ENCODE measurements at places on chromosomes 12 and 14.

DNA sequence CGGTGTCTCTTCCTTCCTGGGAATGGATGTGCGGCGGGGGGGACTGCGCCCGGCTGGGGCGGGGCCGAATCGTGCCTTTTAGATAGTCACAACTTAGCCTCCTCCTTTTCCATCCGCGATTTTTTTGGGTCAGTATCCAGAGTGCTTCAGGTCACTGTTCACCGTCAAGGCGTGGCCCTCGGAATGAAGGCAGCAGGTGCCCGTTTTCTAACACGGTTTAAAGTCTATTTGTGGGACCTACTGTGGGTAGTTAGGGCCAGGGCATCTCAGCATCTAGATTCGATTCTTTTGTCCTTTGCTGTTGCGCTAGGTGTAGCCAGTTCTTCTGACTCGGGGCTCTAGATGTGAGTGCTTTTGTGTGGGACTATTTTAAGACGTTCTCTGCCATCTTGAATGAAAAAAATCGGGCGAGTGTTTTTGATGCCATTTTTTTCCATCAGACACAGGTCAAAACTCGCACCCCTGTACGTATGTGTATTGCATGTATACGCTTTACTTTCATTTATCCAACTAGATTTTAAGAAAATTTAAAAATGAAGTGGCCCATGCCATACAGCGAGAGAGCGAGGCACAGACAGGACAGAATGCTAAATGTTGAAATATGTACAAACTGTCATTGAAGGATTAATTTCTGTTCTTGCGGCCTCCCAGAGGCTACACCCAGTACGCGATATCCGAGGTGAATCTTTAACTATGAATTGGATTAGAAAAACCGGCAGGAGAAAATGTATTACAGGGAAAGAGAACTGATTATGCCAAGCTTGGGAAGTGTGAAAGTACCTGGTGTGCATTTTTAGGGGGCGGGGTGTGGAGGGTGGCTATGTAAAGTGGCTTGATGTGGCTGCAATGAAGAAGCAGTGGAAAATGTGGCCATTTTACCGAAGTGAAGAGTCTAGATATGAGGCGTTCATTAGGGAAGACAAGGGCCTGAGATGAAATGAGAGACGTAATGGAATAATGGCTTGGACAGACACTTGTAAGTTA lies 835 bp downstream of the VEZT start:
- DNase-seq, result peak; percentile 72

- no peak for DNase-seq
Measured at GRCh38 chr12:108190529-108190928, 61.4 kb downstream of the WSCD2 start.

DNA sequence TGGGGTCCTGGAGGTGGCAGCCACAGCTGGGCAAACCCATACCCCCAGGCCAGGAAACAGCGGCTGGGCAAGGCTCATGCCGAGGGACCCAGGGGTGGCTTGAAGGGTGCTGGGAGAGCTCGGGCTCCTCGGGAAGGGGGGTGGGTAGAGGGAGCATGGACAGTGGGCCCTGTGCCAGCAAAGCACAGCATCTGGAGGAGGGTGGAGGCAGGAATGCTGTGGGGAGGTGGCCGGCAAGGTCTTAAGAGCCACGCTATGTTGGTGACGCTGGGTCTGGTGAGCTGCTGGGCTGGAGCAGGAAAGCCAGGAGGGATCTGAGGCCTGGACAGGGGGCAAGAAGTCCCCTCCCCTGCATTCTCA lies 48.2 kb upstream of the DLK1 start:
- peak; percentile 38 for DNase-seq

DNA sequence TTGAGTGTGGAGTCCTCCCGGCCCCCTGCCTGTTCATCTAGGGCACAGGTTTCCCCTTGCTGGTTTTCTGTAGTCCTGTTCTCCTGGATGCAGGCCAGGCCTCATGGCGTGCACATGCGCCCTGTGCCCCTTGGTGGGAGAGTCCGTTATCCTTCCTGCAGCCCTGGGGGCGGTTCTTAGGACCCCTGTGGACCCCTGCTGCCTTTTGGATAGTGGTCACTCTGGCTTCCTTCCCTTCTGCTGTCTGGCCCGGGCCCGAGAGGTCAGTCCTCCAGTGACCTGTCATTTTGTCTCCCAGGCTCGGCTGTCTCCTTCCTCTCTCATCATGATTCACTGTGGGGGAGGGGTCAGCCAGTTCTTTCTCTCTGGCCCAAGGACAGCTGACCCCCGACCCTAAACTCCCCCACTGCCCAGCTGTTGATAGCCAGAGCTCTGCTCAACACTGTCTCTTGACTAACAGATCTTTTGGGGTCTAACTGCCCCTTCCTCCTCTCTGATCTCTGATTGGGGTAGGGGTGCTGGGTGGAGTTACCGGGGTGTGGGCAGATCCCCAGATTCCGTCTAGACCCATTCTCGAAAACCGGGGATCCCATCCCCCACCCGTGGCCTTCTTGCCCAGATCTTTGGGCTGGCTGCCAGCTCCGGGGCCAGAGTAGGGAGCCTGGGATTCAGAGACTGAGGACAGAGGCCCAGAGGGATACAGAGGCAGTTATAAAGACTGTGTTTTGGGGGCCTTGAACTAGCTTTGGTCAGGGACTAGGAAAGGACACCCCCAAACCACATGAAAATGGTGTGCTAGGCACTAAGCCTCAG lies 7.0 kb downstream of the CCND2 start:
- DNase-seq, result no peak

GRCh38 chr14:55301437-55302121 lies 30.4 kb downstream of the FBXO34 start:
- peak; percentile 95 for DNase-seq

GRCh38 chr12:19404242-19404880 lies 34.9 kb upstream of the AEBP2 start:
- no peak for DNase-seq

DNA sequence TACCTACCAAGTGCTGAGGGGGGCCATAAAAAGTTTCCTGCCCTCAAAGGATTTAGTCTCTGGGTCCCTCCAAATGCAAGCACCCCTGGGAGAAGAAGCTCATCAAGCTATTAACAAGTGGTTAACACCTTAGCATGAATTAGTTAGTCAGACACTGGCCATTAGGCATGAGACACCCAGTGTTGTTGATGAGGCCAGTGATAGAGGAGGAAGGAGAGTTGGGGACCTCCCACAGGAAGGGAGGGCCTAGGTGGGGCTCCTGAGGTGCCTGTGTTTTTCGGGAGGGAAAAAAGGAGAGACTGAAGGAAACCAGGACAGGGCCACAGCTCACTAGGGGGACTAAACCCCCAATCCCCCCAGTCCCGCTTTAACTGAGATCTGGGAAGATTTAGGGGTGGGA lies 4.5 kb upstream of the KRT71 start:
- no peak for DNase-seq

- no peak for DNase-seq
Measured at GRCh38 chr14:98591161-98591560, 680.8 kb downstream of the BCL11B start.

DNA sequence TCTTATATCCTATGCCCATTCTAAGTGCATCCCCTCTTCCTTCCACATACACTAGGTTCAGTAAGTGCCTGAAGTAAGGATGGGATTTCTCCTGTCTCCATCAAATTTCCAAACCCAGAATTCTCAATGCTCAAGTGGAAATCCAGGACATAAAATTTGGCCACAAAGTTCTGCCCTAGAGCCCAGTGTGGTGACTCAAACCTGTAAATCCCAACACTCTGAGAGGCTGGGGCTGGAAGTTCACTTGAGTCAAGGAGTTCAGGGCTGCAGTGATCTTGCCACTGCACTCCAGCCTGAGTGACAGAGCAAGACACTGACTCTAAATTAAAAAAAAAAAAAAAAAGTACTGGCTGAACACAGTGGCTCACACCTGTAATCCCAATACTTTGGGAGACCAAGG lies 4.5 kb upstream of the ARF3 start:
- DNase-seq, result no peak

- no peak for DNase-seq
Measured at GRCh38 chr12:9367828-9368227, 159.6 kb upstream of the PZP start.

DNA sequence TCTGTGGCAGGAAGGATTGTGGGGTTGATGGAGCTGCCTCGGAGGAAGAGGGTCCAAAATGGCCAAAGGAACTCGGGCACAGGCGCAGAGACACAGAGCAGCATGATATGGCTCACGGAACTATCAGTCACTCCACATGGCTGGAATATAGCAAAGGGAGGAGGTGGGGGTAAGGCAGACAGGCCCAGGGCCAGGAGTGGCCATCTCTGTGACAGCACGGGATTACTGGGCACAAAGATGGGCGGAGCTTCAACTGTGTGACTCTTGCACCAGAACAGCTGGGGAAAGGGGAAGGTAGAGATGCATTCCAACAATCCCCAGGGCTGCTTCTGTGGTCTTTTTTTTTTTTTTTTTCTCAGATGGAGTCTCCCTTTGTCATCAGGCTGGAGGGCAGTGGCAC lies 24.8 kb upstream of the EML1 start:
- DNase-seq, result no peak

DNA sequence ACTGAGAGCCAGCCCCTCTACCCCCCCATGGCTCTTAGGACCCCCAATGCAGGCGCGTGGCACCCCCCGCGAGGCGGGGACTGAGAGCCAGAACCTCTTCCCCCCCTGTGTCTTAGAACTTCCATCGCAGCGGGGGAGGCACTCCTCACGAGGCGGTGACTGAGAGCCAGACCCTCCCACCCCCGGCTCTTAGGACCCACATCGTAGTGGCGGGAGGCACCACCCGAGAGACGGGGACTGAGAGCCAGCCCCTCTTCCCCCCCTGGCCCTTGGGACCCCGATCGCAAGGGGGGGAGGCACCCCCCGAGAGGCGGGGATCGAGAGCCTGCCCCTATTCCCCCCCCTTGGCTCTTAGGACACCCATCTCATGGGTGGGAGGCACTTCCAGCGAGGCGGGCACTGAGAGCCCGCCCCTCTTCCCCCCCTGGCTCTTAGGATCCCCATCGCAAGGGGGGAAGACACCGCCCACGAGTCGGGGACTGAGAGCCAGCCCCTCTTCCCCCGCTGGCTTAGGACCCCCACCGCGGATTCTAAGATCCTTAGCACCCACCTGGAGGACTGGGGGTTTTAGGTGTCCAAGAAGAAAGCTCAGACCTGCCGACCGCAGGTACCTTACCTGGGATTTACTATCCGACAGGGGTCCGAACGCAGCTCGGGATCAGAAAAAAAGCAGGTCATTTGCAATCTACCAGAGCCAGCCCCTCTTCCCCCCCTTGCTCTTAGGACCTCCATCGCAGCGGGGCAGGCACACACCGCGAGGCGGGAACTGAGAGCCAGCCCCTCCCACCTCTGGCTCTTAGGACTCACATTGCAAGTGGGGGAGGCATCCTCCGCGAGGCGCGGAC lies 44.9 kb downstream of the DDX11 start:
- DNase-seq, result peak; percentile 61

DNA sequence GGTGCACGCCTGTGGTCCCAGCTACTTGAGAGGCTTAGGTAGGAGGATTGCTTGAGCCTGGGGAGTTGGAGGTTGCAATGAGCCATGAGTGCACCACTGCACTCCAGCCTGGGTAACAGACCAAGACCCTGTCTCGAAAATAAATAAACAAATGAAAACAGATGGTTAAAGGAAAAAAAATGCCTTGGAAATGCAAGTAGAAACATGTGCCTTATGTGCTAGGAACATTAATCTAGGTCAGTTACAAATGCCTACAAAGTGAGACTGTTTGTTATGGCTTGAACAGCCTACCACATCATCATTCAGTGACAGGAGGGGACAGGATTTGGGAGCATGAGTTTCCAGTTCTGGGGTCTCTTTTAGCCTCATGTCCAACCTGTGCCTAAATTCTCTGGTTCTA lies 52.4 kb upstream of the BCAT1 start:
- no peak for DNase-seq

DNA sequence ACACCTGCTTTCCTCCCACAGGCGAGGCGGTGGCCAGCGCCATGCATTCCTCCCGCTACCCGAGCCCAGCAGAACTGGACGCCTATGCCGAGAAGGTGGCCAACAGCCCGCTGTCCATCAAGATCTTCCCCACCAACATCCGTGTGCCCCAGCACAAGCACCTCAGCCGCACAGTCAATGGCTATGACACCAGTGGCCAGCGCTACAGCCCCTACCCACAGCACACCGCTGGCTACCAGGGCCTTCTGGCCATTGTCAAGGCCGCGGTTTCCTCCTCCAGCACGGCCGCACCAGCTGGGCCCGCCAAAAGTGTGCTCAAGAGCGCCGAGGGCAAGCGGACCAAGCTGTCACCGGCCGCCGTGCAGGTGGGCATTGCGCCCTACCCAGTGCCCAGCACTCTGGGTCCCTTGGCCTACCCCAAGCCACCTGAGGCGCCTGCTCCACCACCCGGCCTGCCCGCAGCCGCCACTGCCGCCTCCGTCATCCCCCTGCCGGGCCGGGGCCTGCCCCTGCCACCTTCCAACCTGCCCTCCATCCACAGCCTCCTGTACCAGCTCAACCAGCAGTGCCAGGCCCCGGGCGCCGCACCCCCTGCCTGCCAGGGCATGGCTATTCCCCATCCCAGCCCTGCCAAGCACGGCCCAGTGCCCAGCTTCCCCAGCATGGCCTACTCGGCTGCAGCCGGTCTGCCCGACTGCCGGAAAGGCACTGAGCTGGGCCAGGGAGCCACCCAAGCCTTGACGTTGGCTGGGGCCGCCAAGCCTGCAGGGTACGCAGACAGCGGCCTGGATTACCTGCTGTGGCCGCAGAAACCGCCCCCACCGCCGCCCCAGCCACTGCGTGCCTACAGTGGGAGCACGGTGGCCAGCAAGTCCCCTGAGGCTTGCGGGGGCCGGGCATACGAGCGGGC lies 54.6 kb downstream of the FAM222A start:
- DNase-seq, result no peak

DNA sequence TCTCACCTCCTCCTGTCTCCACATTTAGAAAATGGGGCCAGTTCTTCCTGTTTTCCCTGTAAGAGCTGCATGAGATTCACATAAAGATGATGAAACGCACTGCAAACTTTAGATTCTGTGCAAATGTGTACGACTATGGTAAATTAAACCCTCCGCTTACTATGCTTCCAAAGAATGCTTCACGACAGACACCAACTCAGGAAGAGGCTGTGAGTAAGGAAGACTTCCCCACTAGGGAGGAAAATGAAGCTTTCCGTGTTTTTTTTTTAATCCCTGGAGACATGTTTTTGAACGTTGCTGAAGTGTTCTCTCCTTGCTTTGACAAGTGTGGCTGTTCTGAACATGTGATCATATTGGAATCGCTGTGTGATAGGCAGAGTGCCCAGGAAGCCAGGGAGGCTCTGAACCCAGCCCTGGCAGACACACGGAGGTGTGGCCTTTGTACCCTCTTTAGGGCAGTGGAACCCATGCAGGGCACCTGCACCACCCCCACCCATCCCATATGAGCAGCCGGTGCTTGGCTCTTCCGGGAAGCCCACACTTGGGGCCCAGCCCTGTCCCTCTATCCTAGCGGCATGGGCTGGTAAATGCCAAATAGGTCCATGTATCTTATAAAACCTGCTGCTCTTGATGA lies 7.5 kb upstream of the SYNE3 start:
- peak; percentile 94 for DNase-seq

GRCh38 chr14:95722525-95723190 lies 8.7 kb upstream of the TCL1A start:
- DNase-seq, result no peak

DNA sequence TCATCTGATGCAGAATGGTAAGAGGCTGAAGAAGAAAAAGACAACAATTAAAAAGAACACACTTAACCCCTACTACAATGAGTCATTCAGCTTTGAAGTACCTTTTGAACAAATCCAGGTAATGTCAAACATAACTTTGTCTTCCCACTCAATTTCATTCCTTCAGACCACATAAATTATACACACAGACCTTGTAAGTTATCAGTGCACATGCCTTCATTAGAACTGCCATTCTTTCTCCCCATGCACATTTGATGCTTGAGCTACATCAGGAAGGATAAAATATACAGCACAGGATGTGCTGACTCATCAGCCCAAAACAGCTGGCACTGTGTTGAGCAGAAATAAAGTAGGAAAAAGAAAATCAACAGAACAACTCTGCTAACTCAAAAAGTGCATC lies 246.7 kb downstream of the PAWR start:
- DNase-seq, result peak; percentile 3

GRCh38 chr14:64968167-64968566 lies 4.0 kb downstream of the RAB15 start:
- DNase-seq, result no peak
